ENCODE measurements at places on chromosomes 4 and X.

GRCh38 chrX:99078301-99078700 lies 1331.8 kb downstream of the PCDH19 start:
- no peak for DNase-seq

DNA sequence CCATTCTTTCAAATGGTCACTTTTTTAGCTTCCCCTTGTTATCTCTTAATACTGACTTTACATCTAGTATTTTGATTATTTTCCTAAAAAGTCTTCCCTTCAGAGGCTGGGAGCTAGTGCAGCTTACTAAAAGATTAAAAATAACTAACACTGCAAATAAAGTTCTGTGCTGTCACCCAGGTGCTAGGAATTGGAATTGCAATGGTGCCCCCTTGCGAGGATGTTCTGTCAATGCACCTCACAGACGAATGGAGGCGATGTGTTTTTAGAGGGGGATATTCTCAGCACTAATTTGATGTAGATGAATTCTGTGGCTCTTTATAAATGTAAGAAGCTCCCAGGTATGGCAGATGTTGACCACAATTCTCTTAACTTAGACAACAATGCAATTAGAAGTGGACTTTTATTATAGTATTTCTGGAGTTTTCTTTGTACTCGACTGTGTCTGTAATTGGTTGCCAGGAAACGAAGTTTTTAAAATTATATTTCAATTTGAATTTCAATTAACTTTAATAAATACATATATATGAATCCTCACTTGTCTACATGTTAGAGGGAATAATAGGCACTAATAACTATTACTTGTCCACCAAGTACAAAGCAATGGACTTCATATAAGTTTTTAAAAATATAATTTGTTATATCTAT lies 22.0 kb upstream of the SMIM31 start:
- DNase-seq = no peak

DNA sequence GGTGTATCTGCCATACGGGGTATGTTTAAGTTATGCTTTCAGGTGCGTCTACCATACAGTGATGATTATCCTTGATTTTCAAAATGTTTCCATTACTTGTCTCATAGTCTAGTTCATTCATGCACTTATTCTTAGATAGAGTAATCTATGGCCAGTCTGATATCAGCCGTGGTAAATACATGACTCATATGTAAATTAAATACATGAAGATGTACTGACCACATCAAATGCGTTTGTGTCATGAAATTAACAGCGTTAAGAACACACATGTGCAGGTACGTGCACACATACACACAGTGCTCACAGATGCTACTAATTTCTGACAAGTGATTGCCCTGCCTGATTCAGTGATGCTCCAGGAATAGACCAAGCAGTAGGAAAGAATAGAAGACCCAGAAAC lies 75.2 kb upstream of the EXOC1L start:
- DNase-seq = no peak

- no peak for DNase-seq
Measured at GRCh38 chr4:117575850-117576249, 458.4 kb upstream of the NDST3 start.

DNA sequence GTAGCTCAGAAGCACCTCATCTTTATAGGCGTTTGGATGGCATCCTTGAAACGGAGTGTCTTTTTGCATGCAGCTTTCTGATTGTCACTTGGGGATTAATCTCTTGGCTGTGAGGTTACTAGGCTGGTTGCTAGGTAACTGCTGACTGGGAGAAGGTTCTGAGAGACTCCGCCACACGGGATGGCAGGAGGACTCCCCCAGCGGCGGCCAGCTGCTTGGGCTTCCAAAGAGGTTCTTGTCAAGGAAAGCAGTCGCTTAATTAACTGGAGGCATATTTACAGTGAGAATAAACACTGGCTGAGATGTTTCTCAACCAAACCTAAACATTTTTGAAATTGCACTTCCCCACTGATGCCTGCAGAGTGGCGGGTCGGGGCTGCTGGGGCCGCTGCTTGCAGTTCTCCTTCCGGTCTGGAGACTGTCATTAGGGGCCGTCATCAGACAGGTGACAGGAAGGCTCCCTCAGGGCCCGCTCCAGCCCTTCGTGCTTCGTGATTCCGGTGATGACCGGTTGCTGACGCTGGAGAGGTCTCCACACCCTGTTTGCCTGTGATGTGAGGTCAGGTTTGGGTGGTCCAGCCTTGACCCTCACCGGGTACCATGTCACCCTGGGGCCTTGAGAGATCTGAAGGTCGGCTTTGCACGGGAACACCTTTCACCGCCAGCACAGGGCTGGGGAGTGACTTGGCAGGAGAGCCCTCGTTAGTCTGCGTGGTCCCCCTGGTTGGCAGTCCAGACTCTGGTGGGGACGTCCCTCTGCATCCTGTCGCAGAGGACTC lies 9.1 kb downstream of the NSG1 start:
- DNase-seq = no peak

DNA sequence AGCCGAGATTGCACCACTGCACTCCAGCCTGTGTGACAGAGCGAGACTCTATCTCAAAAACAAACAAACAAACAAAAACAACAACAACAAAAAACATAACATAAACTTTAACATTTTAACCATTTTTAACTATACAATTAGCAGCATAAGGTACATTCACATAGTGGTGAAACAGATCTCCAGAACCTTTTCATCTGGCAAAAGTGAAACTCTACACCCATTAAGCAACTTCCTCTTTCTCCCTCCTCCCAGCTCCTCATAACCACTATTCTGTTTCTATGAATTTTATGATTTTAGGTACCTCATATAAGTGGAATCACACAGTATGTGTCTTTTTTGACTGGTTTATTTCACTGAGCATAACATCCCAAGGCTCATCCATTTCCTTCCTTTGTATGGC lies 103.6 kb downstream of the FAM13A start:
- no peak for DNase-seq

GRCh38 chrX:135432881-135433521 lies 11.3 kb downstream of the SMIM10L2A start:
- no peak for DNase-seq

DNA sequence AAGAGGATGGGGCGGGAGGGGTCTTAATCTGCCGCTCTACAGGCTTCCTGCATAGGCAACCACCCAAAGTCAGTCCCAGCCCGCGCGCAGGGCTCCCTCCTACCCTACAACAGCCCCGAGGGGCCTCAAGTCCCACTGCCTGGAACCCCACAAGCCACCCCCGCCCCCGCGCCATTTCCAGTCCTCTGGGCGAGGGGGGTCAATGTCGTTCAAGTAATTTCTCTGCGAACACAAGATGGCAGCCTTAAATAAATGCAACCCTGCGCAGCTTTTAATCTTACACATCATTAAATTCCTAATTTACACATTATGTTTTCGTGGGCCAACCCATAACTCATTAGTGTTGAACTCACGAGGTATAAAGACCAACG lies 92.9 kb downstream of the BCOR start:
- DNase-seq = no peak

DNA sequence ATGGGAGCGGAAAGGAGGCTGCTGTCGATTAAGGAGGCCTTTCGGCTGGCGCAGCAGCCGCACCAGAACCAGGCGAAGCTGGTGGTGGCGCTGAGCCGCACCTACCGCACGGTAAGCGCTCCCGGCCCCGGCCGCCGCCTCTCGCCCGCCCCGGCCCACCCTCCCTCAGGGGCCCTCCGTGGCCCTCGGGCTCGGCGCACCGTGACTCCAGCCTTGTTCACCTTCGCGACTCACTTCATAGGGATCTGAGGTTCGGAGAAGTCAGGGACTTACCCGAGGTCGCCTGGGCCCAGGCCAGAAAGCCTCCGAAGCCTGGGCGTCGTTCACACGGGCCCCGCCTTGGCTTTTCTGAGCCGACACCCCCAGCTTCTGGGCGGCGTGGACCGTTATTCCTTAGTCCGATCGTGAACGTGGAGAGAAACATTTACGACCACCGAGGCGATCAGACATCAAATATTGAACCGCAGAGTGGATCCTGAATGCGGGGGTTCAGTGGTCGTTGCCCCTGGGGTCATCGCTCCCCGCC lies 362 bp downstream of the NCAPG start:
- no peak for DNase-seq

DNA sequence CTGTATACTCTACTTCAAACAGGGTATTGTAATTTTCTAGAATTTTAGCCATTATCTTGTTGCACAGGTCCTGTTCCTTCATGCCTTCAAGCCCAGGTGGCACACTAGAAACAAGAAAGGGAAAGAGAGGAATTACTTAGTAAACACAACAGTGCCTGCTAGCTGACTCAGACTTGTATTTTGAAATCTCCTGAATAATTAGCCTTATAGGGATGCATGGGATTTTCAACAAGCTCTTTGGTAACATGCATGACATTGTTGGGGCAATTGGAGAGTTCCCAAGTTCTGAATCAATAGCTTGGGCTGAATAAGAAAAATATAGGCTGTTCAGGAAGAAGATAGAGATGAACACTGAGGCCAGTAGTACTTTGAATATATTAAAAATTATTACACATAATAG lies 118.8 kb downstream of the FAM13A start:
- DNase-seq = no peak

DNA sequence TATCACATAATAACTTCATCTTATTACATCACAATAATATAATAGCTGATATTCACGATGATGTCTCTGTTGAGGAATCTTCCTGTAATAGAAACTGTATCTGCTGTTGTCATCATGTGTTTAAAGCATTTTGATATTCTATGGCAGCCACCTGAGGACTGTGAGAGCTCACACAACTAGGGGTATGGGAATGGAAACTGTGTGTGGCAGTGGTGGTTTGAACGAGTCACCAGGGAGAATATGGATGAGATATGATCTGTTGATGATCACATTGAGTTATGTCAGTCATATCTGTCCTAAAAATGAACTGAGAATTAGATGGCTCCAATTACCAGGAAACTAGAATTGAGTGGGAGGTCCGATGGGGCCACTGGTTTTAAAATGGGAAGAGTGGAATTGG lies 169.6 kb downstream of the MID1IP1 start:
- no peak for DNase-seq

DNA sequence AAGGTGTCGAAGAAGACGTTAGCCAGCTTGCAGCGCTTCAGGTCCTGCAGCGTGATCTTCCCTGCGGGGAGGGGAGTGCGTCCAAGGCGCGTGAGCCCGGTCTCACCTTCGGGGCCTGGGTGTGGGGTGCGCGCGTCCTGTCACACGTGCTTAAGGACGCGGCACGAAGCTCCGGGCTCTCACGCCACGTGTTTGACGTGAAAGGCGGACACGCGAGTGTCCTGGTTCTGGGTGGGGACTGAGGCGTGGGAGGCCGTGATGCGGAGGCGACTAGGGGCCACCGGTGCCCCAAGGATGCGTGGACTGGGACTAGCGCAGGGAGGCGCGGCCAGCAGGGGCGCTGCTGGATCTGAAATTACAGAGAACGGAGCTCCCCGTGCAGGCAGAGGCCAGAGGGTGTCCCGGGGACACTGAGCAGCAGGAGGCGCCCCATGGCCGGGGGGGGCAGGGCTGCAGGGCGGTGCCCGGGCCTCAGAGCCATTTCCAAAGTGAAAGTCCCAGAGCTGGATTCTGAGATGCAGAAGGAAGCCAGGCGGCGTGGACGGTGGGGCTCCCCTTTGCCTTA lies 20.3 kb upstream of the GTPBP6 start:
- DNase-seq = peak; percentile 74

DNA sequence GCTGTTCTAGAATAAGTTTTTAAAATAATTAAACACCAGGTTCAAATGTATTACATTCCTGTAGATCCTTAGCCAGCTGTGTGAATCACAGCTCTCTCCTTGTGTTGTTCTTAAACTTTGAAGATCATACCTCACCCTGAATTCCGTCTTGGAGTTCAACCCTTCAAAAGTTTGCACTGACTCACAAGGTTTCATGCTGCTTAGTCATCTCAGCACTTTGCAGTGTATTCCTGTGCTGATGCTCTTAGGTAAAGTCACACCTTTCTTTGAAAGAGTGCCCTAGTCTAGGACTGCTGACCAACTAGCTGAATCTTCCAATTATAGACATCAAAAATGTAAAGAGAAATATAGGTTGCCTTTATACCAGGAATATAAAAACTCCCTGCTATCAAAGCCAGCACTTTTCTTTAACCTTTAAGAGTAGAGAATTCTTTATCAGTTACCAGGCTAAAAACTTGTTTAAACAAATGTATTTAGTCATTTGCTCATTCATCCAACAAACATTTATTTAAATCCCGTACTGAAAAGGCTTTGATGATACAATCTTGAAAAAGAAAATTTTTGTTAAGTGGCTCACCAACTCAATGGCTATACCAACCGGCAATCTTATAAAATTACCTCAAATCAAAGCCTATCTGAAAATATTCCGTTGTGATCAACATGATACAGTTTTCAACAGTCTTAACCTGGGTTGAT lies 169.7 kb downstream of the RAP1GDS1 start:
- no peak for DNase-seq

GRCh38 chr4:189124149-189124758 lies 816.4 kb upstream of the FRG1 start:
- no peak for DNase-seq

DNA sequence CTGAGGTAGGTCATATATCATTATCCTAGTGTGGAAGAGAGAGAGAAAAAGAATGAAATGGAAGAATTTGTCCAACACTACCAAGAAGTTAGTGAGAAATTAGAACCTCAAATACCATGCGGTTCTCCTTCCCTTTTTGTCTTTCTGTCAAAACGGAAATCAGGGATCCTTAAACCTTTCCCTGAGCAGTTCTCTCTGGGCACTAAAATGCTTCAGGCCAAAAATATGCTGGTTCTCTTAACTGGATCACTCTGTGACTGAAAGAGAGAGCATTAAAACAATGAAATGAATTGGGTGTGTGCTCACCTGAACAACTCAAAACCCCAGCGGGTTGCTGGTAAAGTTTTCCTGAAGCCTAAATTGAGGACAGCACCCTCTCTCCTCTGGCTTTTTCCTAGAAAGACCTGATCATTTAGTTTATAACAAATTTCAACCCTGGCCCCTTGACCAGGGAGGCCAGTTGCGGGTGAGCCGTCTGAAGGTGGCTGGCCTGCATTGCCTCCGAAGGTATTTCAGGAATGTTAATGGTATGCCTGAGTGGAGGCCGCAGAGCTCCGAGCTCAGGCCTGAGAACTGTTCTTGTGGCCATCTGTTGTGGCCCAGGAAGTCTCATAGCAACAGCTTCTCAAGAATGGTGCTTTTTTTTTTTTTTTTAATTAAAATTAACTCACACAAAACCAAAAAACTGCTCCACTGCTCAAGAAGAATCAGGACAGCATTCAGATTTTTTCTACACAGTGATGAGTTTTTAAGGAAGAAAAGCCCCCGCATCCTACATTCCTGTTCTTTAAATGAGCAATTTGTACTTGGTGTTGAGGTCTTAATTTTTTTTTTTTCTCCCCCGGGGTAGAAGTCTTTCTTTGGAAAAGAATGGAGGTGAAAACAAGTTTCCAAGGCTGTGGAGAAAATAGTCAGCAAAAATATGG lies 155.1 kb downstream of the SHROOM3 start:
- no peak for DNase-seq

DNA sequence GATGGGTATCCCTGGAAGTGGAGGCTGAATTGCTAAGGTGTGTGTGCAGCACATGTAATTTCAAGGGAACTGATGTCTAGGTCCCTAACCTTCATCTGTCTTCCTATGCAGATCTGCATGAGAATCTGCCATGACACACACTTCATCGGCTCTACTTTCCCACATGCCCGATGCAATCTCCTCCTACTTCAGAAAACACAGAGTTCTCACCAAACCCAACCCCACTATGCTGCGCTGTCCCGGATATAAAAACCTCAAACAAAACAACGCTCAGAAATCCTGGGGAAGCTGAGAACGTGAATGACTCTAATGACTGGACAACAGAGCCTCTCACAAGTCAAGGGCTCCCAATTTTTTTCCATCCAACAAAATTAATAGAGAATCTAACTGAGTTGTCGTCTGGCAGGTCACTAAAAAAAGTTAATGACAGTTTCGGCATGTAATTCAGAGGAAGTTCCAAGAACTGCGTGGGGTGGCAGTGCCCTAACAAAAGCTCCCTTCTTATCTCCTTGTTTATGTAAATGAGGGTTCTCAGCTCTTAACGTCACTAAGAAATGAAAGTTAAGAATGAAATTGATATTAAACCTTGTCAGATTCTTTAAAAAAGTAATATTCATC lies 39.0 kb downstream of the STX18 start:
- DNase-seq = no peak

Measured in RWPE2 (cell line).